Kidney (tissue), 22 donors: ENCODE measurements at places on chromosomes 16 and 17.
A peak's percentile ranks its signal among the peaks of the same experiment; 100 is the strongest.

DNA sequence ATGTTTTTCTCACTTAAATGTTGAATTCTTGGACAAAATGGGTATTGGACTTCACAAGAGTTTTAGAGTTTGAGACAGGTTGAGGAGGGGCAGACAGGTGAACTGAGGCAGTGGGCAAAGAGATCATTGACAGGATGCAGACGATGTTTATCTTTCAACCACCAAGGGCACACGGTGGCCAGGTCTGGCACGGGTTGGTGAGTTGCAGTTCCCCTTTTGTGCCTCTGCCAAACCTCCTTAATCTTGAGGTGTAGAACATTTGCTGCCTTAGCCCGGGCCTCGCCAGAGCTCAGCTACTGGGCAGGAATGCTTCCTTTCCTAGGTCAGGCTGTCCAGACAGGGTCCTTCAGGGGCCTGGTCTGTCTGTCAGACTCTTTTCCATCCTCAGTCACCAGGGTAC, 567.4 kb upstream of the SOX9 start:
- H3K27me3 ChIP-seq, result no peaks in the 10 kb centered on the region
- H3K27ac ChIP-seq, result no peak overlapping the region
- no peaks in the 10 kb centered on the region for H3K4me1 ChIP-seq
- no peak for DNase-seq
- H3K4me3 ChIP-seq, result no peak overlapping the region

DNA sequence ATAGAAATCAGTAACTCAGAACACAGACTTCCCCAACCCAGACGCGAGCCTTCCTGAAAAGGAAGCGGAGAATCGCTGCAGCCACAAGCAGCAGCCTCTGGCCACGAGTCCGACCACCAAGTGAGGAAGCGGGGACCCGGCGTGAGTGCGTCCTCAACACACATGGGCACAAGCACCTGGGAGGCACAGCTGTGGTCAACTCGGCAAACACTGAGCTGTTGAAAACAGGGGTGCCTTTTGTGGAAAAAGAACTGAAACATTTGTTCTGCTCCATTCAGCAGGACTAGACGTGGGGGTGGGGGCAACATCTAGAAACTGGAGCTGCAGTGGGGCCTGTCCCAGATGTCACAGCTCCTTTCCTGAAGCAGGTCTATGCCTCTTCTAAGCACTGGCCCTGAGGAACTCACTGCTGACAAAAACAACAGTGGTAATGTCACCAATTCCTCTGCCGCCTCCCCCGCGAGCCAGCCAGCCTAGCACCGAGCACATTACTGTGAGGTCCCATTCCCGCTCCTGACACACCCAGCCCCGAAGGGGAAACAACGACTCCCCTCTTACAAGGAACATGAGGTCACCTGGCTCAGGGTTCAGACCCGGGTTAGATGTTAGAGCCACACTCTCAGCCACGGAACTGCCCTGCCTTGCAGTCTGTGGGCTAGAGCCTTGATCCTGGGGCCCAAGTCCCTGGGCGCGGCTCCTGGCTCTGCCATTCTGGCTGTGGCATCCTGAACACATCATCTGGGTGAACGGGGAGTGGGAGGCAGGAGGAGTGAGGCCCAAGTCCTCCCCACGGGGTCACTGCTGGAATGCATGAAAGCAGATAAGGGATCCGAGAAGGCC, 29.0 kb downstream of the KDM8 start:
- H3K4me3 ChIP-seq, result no peak overlapping the region
- DNase-seq, result peak; percentile 42
- H3K36me3 ChIP-seq, result no peaks in the 10 kb centered on the region
- no peak overlapping the region for H3K27ac ChIP-seq
- H3K27me3 ChIP-seq, result no peaks in the 10 kb centered on the region

- no peak for DNase-seq
- H3K27me3 ChIP-seq, result no peaks in the 10 kb centered on the region
- H3K4me3 ChIP-seq, result no peak overlapping the region
- H3K36me3 ChIP-seq, result peaks cover 3% of the 10 kb centered on the region
- H3K4me1 ChIP-seq, result no peaks in the 10 kb centered on the region
These were observed 14.7 kb downstream of the DBNDD1 start for GRCh38 chr16:90004577-90004976.

DNA sequence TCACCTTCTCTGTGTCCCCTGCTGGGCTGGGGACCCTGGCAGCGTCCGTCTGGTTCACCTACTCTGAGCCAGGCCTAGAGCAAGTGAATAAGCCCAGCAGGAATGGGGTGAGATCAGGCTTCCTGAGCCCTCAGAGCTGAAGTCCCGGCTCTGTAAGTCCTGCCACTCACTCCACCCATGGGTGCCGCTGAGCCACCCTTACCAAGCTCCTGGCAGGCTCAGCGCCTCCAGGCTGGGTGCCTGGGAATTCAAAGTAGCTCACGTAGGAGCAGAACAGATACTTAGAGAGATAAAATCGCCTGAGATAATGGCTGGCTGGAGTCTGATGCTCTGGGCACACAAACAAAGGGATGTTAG, 9.8 kb upstream of the LASP1NB start:
- no peak overlapping the region for H3K27ac ChIP-seq
- H3K4me3 ChIP-seq, result peak overlapping the region; percentile 36
- peaks cover 30% of the 10 kb centered on the region for H3K36me3 ChIP-seq
- no peak for DNase-seq
- H3K4me1 ChIP-seq, result peaks cover 15% of the 10 kb centered on the region
- no peaks in the 10 kb centered on the region for H3K27me3 ChIP-seq

DNA sequence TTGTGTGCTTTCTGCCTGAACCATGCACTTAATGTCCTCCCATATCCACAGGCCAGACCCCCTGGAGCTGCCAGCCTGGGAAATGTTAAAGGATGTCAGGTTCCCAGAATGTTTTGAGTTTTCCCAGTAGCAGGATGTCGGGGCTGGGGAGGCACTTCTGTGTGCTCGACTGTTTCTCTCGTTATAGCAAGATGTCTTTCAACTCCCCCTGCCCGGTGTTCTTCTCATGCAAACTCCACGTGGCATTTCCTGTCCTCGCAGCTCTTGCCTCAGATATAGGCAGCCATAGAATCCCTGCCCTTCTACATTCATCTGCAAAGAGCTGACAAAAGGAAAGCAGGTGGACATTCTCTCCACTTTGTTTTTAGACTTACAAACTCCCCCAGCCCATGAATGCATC, 457.2 kb upstream of the CDH11 start:
- H3K27me3 ChIP-seq, result no peaks in the 10 kb centered on the region
- H3K4me3 ChIP-seq, result no peak overlapping the region
- H3K36me3 ChIP-seq, result no peaks in the 10 kb centered on the region
- H3K27ac ChIP-seq, result no peak overlapping the region
- H3K4me1 ChIP-seq, result no peaks in the 10 kb centered on the region

GRCh38 chr17:70120425-70120824, 45.4 kb downstream of the KCNJ16 start:
- H3K36me3 ChIP-seq, result peaks cover 4% of the 10 kb centered on the region
- no peak overlapping the region for H3K4me3 ChIP-seq
- H3K27ac ChIP-seq, result no peak overlapping the region
- H3K4me1 ChIP-seq, result no peaks in the 10 kb centered on the region
- no peak for DNase-seq
- H3K27me3 ChIP-seq, result no peaks in the 10 kb centered on the region
